Sigmoid colon (tissue), 7 donors: ENCODE measurements at places on chromosomes 1 and 21.

GRCh38 chr1:93056214-93056613 is 22.9 kb upstream of the MTF2 start:
- no peak for DNase-seq

DNA sequence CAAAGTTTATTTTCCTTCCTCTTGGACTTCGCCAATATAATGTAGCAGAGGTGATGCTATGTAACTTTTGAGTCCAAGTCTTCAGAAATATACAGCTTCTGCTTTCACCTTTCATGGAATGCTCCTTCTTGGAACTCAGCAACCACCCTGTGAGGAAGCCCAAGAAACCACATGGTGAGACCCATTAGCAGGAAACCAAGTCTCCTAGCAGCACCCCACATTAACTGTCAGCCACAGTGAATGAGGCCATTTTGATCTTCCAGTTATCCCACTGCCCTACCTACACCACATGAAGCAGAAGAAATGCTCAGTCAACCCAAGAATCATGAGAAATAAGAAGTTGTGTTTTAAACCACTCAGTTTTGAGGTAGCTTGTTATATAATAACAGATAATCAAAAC is 58.2 kb downstream of the PAPPA2 start:
- DNase-seq, result no peak

- DNase-seq, result no peak
Measured at GRCh38 chr1:178451529-178451928, 45.2 kb downstream of the CLEC20A start.

DNA sequence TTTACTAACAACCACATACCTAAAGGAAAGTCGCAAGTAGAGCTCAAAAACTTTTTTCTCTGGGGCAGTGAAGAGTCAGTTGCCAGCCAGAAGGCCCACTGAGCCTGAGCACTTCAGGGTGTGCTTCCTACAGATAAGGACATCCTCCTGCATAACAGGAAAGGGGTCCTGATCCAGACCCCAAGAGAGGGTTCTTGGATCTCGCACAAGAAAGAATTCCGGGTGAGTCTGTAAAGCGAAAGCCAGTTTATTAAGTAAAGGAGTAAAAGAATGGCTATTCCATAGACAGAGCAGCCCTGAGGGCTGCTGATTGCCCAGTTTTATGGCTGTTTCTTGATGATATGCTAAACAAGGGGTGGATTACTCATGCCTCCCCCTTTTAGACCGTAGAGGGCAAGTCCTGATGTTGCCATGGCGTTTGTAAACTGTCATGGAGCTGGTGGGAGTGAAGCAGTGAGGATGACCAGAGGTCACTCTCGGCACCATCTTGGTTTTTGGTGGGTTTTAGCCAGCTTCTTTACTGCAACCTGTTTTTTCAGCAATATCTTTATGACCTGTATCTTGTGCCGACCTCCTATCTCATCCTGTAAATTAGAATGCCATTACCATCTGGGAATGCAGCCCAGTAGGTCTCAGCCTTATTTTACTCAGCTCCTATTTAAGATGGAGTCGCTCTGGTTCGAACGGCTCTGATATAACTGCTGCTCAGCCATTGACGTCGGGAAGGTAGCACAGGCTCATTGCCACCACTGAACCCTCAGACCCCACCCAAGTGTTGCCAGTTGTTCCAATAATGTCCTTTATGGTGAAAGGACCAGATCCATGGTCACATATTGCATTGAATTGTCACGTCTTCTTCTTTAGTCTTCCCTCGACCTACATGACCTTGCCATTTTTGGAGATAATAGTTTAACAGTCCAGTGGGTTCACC is 96.6 kb upstream of the ERRFI1 start:
- peak; percentile 64 for DNase-seq

GRCh38 chr21:42677339-42678321 is 24.2 kb downstream of the PDE9A start:
- no peak for DNase-seq
